ENCODE measurements at places on chromosomes 1 and 21. TPM values are rescaled to one million over a fixed set of nuclear protein-coding genes. Genes with fewer than 3 reads are reported as not detected.

TCHHL1 gene
- total RNA-seq, result not detected

MAN1C1 gene
- total RNA-seq, result 40.9 TPM

LY9 gene
- 76.3 TPM for total RNA-seq

RBBP5 gene
- total RNA-seq, result 18.9 TPM

S100A14 gene
- total RNA-seq, result not detected

CYP4Z1 gene
- total RNA-seq, result not detected

Data from activated naive CD4-positive, alpha-beta T cell treated with anti-CD3 and anti-CD28 coated beads, Interleukin-2, amount 10 ng/mL, durations not matched to agents 5 hours and 36 hours (primary cell).